ENCODE measurements at places on chromosomes 2 and 18. TPM values are rescaled to one million over a fixed set of nuclear protein-coding genes. Genes with fewer than 3 reads are reported as not detected.

GRCh38 chr18:47417807-47418206, 166.3 kb upstream of the SKOR2 start:
- no peak overlapping the region for H3K4me3 ChIP-seq
- H3K4me1 ChIP-seq, result no peaks in the 10 kb centered on the region
- no peaks in the 10 kb centered on the region for H3K36me3 ChIP-seq
- DNase-seq, result no peak
- no peak overlapping the region for H3K27ac ChIP-seq

- no peak overlapping the region for H3K4me3 ChIP-seq
- H3K27me3 ChIP-seq, result no peaks in the 10 kb centered on the region
- no peak for DNase-seq
- no peak overlapping the region for H3K27ac ChIP-seq
- H3K36me3 ChIP-seq, result peaks cover 1% of the 10 kb centered on the region
These were observed 37.1 kb downstream of the AGFG1 start for GRCh38 chr2:227509076-227509475.

DNA sequence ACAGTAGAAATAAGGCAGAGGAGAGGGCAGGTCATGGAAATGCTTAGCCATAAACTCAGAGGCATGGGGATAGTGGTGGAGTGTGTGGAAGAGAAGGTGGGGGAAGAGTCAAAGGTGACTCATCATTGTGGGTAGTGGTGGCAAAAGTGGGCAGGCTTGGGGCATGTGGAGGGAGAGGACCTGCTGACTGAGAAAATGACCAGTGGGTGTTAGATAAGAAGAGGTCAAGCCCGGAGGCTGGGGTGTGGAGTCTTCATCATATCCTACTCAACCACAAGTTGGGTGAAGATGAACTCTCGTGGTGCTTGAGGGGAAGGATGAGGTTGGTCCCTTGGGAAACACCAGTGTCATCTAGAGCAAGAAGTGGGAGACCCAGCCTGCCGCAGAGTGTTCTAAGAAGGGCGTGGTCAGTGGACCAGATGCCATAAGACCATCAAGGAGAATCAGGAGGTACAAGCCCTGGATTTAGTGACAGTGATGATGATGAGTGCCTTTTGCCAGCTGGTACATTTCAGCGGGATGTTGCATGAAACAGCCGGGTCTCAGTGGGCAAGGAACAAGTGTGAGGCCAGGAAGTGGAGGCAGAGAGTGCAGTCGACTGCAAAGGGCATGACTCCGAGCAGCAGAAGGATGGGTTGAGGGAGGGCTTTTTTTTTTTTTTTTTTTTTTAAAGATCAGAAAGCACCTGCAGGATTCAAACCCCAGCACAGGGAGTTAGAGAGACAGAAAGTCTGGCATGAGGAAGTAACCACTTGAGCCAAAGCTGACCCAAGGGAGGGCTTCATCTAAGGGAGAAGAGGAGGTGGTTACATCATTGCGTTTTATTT, 122.6 kb upstream of the SPRED2 start:
- H3K36me3 ChIP-seq, result no peaks in the 10 kb centered on the region
- H3K27me3 ChIP-seq, result peaks cover 2% of the 10 kb centered on the region
- DNase-seq, result no peak
- no peaks in the 10 kb centered on the region for H3K4me1 ChIP-seq
- no peak overlapping the region for H3K4me3 ChIP-seq

- no peaks in the 10 kb centered on the region for H3K36me3 ChIP-seq
- no peak overlapping the region for H3K4me3 ChIP-seq
- no peak for DNase-seq
These were observed 97.6 kb upstream of the SLC39A10 start for GRCh38 chr2:195559431-195559914.

GRCh38 chr2:30193104-30193681, 38.1 kb upstream of the LBH start:
- H3K36me3 ChIP-seq, result no peaks in the 10 kb centered on the region
- H3K4me3 ChIP-seq, result no peak overlapping the region
- H3K27me3 ChIP-seq, result peaks cover 6% of the 10 kb centered on the region
- no peak overlapping the region for H3K27ac ChIP-seq
- no peak for DNase-seq
- H3K4me1 ChIP-seq, result no peaks in the 10 kb centered on the region

DNA sequence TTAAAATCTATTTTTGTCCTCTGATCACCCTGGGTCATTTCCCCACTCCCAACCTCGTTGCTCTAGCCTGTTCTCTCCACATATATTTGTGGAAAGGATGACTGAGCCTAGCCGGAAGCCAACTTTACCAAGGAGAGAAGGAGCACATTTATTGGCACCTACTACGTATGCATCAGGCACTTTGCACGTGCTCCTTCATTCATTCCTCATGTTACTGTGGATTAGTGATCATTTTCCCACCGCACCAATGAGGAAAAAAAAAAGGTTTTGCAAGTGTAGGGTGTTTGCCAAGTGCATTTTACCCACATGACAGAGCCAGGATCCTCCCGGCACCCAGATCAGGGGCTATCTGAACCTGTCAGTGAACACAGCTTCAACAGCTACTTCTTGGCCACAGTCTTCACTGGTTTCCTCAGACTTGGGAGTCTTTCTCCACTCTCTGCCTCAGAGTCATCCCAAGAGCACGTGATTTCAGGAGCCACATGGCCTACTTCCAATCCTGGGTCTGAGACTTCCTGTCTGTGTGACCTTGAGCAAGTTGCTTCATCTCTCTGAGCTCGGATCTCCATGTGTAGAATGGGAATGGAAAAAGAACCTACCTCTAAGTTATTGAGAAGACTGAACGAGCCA, 1.9 kb upstream of the C1QL2 start:
- H3K27me3 ChIP-seq, result peaks cover 63% of the 10 kb centered on the region
- H3K4me1 ChIP-seq, result peaks cover 5% of the 10 kb centered on the region
- no peak overlapping the region for H3K4me3 ChIP-seq

- peaks cover 86% of the 10 kb centered on the region for H3K27me3 ChIP-seq
- no peak overlapping the region for H3K4me3 ChIP-seq
- peaks cover 4% of the 10 kb centered on the region for H3K36me3 ChIP-seq
- H3K4me1 ChIP-seq, result peaks cover 8% of the 10 kb centered on the region
These were observed 1.1 kb upstream of the HOXD9 start for GRCh38 chr2:176121190-176122051.

DNA sequence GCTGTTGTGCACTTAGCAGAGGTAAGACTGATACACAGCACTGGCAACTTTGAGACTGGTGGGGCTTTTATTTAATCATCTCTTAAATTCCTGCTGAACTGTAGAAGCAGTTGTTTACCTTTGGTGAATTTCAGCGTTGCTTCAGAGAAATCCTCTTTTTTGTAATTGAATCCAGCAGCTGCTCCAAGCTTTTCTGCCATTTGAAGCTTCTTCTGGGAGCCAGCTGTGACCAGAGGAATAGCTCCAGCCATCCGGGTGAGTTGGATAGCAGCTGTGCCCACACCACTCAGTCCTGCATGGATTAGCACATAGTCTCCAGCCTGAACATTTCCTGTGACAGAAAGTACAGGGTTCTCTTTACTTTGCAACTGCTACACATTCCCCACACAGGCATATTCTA, 3.9 kb downstream of the TP53I3 start:
- H3K27ac ChIP-seq, result no peak overlapping the region
- peaks cover 17% of the 10 kb centered on the region for H3K36me3 ChIP-seq
- H3K4me3 ChIP-seq, result no peak overlapping the region
- H3K27me3 ChIP-seq, result no peaks in the 10 kb centered on the region
- peaks cover 30% of the 10 kb centered on the region for H3K4me1 ChIP-seq

GRCh38 chr2:188819011-188819410, 155.2 kb upstream of the COL3A1 start:
- no peak overlapping the region for H3K4me3 ChIP-seq
- H3K27me3 ChIP-seq, result no peaks in the 10 kb centered on the region
- DNase-seq, result no peak

GRCh38 chr2:199581935-199582360, 124.2 kb upstream of the SATB2 start:
- DNase-seq, result no peak
- no peaks in the 10 kb centered on the region for H3K36me3 ChIP-seq
- peak overlapping the region; percentile 62 for H3K4me3 ChIP-seq
- H3K27ac ChIP-seq, result no peak overlapping the region

DNA sequence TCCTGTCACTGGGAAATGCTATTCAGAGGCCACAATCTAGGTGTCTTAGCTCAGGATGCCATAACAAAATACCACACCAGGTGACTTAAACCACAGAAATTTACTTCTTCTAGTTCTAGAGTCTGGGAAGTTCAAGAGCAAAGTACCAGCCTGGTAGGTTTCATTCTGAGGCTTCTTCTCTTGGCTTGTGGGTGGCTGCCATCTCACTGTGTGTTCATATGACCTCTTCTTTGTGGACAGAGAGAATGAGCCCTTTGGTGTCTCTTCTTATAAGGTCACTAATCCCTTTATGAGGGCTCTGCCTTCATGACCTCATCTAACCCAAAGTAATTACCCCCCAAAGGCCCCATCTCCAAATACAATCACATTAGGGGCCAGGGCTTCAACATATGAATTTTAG, 57.3 kb downstream of the RHOB start:
- H3K36me3 ChIP-seq, result no peaks in the 10 kb centered on the region
- H3K4me3 ChIP-seq, result no peak overlapping the region
- DNase-seq, result no peak
- no peak overlapping the region for H3K27ac ChIP-seq
- no peaks in the 10 kb centered on the region for H3K27me3 ChIP-seq

- H3K36me3 ChIP-seq, result no peaks in the 10 kb centered on the region
- H3K4me1 ChIP-seq, result peaks cover 22% of the 10 kb centered on the region
- H3K27ac ChIP-seq, result peak overlapping the region; percentile 47
- no peak overlapping the region for H3K4me3 ChIP-seq
- DNase-seq, result no peak
These were observed 17.3 kb upstream of the CRIM1 start for GRCh38 chr2:36338124-36338826.

DNA sequence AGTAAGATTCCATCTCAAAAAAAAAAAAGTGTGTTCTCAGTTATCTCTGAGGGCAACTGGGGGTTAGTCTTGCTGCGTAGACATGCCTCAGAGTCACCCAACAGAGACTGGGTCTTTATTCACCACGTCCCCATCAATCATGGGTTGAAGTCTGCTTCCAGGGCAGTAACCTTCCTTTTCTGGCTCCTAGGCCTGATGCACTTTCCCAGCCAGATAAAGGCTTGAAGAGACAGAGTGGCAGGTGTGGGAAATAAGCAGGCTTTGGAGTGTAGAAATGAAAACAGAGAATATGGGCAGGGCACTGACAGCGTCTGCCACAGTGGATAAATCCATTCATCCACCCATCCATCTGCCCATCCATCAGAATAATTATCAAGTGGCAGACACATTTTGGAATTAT, 134.1 kb upstream of the LGALSL start:
- no peak for DNase-seq
- H3K4me3 ChIP-seq, result no peak overlapping the region
- no peak overlapping the region for H3K27ac ChIP-seq

GRCh38 chr2:238143239-238143951, 4.9 kb downstream of the KLHL30 start:
- H3K27me3 ChIP-seq, result no peaks in the 10 kb centered on the region
- H3K36me3 ChIP-seq, result no peaks in the 10 kb centered on the region
- DNase-seq, result no peak
- H3K4me3 ChIP-seq, result no peak overlapping the region

GRCh38 chr2:191245046-191245868, at the start of gene MYO1B:
MYO1B (plus strand) TSS chr2:191245404; CDS start chr2:191276896, 31,492 bp downstream.
- H3K27me3 ChIP-seq, result no peaks in the 10 kb centered on the region
- peak within 1 kb of the TSS; percentile 95 for H3K27ac ChIP-seq
- H3K36me3 ChIP-seq, result peaks cover 2% of the 10 kb centered on the region
- DNase-seq, result peak; percentile 87
- H3K4me3 ChIP-seq, result peak within 1 kb of the TSS; percentile 88
- peaks cover 48% of the 10 kb centered on the region for H3K4me1 ChIP-seq

DNA sequence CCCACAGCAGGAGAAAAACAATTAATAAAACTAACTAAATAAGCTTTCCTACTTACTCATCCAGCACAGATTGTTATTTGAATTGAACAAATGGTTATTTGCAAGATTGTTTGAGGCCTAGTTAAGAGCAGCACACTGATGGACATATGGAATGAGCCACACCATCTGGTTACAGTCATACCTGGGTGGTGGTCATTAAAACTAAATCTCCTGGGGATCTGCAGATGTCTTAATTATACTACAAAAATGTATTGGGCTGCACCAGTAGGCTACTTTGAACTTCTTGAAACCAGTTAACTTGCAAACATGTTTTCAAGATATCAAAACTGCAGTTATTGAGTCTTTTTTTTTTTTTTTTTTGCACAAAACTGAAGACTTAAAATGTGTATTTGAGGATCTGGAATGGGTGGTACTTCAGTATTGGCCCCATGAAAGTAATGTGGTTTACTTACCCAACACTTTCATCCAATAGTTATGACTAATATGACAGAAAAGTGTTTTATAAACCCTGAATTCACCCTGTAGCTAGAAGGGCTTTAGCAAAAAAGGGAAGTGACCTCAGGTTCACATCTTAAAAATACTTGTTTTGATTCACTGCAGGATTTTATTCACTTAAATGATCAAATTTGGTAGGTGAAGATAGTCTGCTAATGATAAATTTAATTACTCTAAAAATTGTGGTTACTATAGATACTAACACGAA, 10.8 kb downstream of the AGFG1 start:
- no peaks in the 10 kb centered on the region for H3K27me3 ChIP-seq
- DNase-seq, result no peak
- H3K36me3 ChIP-seq, result peaks cover 6% of the 10 kb centered on the region
- H3K4me3 ChIP-seq, result no peak overlapping the region
- peaks cover 35% of the 10 kb centered on the region for H3K4me1 ChIP-seq
- H3K27ac ChIP-seq, result peak overlapping the region; percentile 6

DNA sequence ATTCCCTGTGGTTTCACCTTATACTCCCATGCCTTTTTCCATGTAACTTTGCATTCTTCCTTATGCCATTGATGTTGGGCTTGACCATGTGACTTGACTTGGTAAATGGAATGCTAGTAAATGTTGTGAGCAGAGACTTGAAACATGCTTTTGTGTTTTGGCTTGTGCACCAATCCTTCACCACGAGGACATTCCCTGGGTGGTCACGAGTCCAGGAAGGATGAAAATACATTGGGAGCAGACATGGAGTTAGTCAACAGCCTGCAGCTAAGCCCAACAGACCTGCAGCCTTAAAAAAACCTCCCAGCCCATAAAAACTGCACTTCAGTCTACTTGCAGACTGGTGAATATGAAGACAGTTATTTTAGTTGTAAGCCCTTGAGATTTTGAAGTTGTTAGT, 116.5 kb upstream of the SPATS2L start:
- no peaks in the 10 kb centered on the region for H3K36me3 ChIP-seq
- H3K4me1 ChIP-seq, result peaks cover 16% of the 10 kb centered on the region
- no peak for DNase-seq
- no peak overlapping the region for H3K27ac ChIP-seq
- H3K4me3 ChIP-seq, result no peak overlapping the region

The USP14 gene
- 61.9 TPM for total RNA-seq

The CYP27A1 gene
- total RNA-seq, result 4.1 TPM

The GPR45 gene
- total RNA-seq, result not detected

The LDLRAD4 gene
- 20.4 TPM for total RNA-seq

The C2orf80 gene
- total RNA-seq, result not detected

The GATA6 gene
- 1.9 TPM for total RNA-seq

The RGPD3 gene
- total RNA-seq, result not detected

The TMEM178A gene
- 1.6 TPM for total RNA-seq

The USP37 gene
- total RNA-seq, result 14.6 TPM

The CYTIP gene
- total RNA-seq, result 0.64 TPM

The ATG9A gene
- 95.2 TPM for total RNA-seq

The PRPF40A gene
- 83.0 TPM for total RNA-seq

The TXNDC2 gene
- total RNA-seq, result 0.11 TPM

The SULT6B1 gene
- not detected for total RNA-seq

Measured in osteocyte (in vitro differentiated cells).